ENCODE measurements at places on chromosomes 2 and 18.
A peak's percentile ranks its signal among the peaks of the same experiment; 100 is the strongest.

GRCh38 chr2:67834482-67834881, 228.3 kb downstream of the C1D start:
- no peak for DNase-seq

- DNase-seq: no peak
These were observed 4.4 kb downstream of the ACTR1B start for GRCh38 chr2:97659256-97660043.

DNA sequence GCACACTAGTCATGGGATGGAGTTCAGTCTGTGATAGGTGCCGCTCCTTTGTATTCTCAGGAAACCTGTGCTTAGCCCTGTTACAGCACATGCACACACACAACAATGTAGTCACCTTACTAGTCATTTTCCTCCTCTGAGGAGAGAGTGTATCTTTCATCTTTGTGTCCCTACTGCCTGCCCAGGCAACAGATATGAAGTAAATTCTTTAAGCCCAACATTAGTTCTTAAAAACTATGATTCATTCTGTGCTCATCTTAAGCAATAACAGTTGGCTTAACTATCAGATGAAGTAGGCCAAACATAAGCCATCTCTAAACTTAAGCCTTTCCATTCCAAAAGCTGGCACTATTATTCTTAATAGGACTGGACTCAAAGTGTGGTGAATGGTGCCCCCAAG, 186.5 kb downstream of the LNPK start:
- no peak for DNase-seq

GRCh38 chr2:206555721-206556120, 86.6 kb upstream of the FAM237A start:
- no peak for DNase-seq

DNA sequence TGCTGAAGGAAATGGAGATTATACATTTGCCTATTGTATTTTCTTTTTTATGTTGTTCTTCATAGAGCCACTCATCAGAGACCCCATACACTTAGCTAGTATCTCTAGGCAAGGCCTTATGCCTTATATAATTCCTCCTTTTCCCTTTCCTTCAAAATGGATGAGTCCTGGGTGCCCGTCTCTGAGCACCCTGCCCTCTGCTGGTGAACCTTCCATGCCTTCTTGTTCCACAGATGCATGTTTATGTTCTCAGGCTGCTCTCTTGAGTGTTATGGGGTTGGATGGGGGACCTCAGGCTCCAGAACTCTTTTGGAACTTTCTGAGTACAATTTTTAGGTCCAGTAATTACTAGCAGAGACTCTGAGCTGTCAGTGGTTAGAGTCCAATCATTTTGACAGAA, 368.6 kb upstream of the SPRED2 start:
- DNase-seq: peak; percentile 3

DNA sequence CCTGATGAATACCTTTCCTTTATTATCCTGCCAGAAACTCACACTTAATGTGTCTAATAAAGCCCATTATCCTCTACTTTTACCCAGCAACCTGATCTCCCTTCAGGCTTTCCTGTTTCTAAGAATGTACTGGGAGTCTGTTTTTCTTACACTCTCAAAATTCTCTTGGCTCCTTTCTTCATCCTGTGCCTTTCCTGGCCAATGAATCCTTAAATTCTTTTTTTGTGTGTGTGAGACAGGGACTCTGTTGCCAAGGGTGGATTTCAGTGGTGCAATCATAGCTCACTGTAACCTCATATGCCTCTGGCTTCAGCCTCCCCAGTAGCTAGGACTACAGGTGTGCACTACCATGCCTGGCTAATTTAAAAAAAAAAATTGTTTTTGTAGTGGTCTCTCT, 72.7 kb downstream of the MAP2 start:
- no peak for DNase-seq

Measured in hematopoietic multipotent progenitor cell treated with erythropoietin and hydrocortisone succinate and interleukin-3 and kit ligand, for 4 days (in vitro differentiated cells).